ENCODE measurements at places on chromosomes 4 and X. TPM values are rescaled to one million over a fixed set of nuclear protein-coding genes. Genes with fewer than 3 reads are reported as not detected.

FREM3 gene
- not detected for total RNA-seq

ATP1B4 gene
- total RNA-seq: not detected

SLC6A8 gene
- total RNA-seq: 51.9 TPM

TAF7L gene
- total RNA-seq: not detected

FGFR3 gene
- total RNA-seq: 3.1 TPM

UGT8 gene
- total RNA-seq: 6.8 TPM

PRDM8 gene
- 0.72 TPM for total RNA-seq

NPY1R gene
- total RNA-seq: 0.45 TPM

PNMA5 gene
- not detected for total RNA-seq

WDR1 gene
- 236 TPM for total RNA-seq

SUPT20HL2 gene
- total RNA-seq: not detected

All from A375 (cell line).